ENCODE measurements at places on chromosomes 16 and 17.
A peak's percentile ranks its signal among the peaks of the same experiment; 100 is the strongest.

DNA sequence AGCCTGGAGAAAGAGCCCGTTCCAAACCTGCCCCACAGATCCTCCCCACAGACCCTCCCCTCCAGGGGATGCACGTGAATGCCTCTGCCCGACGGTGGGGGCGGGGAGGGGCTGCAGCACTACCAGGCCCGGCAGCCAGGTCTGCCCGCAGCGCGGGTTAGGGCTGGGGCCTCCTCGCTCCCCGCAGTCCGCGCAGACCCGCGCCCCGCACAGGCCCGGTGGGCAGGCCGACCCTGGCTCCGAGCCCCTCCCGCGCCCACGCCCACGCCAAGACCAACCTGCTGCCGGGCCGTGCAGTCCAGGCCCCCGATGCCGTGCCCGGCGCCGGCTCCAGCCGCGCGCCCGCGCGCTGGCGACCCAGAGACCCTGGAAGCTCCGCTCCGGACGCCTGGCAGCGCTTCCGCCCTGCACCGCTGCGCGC lies at the start of gene RPUSD1:
Gene RPUSD1 (minus strand): TSS at position 404 of the 421 bp plus-strand sequence. CDS start 644 bp downstream, outside the sequence.
- no peak for DNase-seq

GRCh38 chr17:17819561-17819995 lies 17.2 kb downstream of the SREBF1 start:
- peak; percentile 60 for DNase-seq

DNA sequence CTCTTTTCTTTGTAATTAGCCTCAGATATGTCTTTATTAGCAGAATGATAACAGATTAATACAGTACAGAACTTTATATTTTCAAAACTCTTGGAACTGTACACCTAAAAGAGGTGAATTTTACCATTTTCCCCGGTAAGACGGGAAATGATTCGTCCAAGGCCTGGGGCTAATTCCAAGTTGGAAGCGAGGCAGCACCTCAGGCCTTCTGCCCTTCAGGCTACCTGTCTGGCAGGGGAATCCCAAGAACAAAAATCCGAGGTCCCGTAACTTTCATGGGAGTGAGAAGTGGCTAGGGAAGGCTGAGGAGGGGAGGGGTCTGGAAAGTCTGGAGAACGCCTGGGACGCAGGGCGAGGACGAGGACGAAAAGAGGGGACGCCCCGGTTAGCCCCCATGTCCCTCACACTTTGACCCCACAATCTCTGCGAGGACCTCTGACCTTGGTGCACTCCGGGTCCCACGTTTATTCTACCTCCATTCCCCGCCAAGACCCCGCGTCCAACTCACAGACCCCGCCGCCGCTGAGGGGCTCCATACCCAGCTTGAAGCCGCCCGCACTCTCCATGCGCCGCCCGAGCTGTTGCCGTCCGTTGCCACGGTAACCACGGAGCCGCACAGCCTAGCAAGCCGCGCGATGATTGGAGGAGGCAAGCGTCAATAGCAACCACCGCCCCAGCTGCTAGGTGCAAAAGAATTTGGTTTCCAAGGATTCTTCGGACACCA lies at the start of gene HYDIN:
Gene HYDIN (minus strand): TSS at position 601 of the 724 bp plus-strand sequence. CDS start 43,827 bp downstream, outside the sequence.
- DNase-seq = no peak

GRCh38 chr17:37405955-37406634 lies 541 bp downstream of the ACACA start:
- DNase-seq = no peak

DNA sequence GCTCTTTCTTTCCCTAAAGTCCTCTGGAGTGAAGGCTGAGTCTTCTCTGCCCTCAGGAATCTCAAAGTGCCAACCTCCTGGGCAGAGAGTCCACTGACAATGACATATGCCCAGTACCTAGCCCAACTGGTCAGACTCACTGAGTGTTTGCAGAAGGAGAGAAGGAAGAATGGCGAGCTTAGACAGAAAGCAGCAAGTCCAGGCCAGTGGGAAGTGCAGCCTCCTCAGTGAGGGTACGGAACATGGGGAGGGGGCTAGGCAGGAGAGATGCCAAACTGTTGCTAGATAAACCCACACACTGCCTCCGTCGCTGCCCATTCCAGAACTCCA lies 678 bp downstream of the EXOC7 start:
- no peak for DNase-seq

DNA sequence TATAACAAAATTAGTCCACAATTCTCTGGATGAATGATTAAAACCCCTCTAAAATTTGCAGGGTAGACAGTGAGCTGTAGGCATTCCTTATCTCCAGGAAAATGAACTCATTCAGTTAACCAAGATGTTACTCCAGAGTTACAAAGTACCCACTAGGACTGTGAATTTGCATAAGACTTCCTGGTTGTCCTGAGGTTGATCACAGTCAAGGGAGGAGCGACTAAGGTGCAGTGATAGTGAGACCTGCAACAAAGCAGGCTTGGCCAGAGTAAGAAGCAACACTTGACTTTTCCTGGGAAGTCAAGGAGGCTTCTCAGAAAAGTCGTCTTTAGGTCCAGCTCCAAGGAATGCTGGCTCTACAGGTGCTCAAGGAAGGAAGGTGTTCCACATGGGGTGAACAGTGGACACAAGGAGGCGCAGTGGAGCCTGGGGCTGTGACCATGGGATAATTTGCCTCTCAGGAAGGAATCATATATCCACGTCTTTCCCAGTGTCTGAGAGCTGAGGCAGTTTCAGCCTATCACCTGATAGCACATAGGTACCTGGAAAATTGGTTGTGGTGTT lies 821.1 kb upstream of the EEF2KMT start:
- DNase-seq = no peak

DNA sequence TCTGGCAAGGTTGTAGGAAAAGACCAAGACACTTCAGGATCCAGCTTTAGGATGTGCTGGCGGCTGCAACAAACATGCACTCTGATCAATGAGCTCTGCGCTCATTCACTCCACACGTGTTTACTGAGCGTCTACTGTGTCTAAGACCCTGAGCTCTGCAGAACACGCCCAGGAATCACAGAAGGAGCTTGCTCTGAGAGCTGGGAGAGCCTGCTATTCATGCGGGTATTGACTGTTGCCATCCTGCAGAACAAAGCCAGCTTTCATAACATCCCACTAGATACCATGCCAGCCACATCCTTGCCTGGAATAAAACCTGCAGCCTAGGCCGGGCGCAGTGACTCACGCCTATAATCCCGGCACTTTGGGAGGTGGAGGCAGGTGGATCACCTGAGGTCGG lies 44.1 kb downstream of the NXN start:
- DNase-seq = no peak

- no peak for DNase-seq
These were observed 44.5 kb downstream of the CUEDC1 start for GRCh38 chr17:57910462-57911420.

- peak; percentile 24 for DNase-seq
These were observed 344.9 kb downstream of the CPPED1 start for GRCh38 chr16:12458591-12459358.

- DNase-seq = peak; percentile 77
These were observed 73.4 kb upstream of the GSG1L start for GRCh38 chr16:28136751-28137434.

- DNase-seq = no peak
These were observed 22.8 kb downstream of the LASP1 start for GRCh38 chr17:38892620-38893019.

DNA sequence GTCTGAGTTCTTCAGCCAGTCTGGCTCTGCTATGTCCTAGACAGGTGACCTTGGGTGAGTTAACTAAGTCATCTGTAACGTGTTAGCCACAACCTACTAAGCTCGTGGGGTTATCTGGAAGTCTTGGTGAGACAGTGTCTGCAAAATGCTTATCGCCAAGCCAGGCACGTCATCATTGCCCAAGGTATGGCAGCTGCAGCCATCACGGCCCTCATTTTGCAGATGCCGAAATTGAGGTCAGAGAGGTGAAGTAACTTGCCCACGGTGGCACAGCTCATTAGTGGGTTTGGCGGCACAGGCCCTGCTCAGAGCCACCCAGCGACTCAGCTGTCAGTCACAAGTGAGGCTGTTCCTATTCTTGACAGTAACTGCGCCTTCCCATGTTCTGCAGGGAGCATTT lies 79.8 kb downstream of the CMIP start:
- peak; percentile 79 for DNase-seq

DNA sequence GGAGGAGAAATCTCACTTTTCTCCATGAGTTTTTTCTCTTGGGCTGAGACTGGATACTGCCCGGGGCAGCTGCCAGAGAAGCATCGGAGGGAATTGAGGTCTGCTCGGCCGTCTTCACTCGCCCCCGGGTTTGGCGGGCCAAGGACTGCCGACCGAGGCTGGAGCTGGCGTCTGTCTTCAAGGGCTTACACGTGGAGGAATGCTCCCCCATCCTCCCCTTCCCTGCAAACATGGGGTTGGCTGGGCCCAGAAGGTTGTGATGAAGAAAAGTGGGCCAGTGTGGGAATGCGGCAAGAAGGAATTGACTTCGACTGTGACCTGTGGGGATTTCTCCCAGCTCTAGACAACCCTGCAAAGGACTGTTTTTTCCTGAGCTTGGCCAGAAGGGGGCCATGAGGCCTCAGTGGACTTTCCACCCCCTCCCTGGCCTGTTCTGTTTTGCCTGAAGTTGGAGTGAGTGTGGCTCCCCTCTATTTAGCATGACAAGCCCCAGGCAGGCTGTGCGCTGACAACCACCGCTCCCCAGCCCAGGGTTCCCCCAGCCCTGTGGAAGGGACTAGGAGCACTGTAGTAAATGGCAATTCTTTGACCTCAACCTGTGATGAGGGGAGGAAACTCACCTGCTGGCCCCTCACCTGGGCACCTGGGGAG lies 19.1 kb downstream of the NGFR start:
- no peak for DNase-seq

DNA sequence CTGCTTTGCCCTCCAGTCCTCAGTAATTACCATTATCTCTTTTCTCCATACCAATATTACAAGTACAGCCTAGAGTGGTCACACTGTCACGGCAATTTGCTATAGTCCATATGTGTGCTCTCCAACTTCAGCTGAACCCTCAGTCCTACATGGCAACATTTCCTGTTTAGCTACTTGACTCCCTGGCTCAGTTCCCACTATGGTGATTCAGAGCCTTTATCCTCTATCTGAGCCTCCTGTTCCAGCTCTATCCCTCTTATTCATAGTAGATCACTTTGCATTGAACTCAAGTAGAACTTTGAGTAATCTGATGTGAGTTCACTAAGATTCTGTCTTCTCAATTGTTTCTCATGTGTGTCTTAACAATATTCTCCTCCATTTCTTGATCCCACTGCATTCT lies 43.7 kb upstream of the GOSR1 start:
- no peak for DNase-seq

DNA sequence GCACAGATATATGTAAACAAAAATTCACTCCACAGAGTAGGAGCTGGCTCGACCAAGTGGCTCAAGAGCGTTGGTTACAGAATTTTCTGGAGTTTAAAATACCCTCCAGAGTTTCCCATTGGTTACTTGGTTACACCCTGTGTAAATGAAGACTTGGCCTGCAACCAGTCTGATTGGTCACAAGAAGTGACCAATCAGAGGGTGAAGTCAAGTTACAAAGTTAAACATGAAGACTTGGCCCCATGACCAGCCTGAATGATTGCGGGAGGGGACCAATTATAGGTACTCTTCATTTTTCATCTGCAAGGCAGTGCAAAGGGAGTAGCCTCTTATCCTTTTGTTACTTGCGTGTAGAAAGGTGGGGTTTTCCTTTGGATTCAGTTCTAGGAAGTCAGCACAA lies 121.3 kb upstream of the SALL1 start:
- DNase-seq = no peak

DNA sequence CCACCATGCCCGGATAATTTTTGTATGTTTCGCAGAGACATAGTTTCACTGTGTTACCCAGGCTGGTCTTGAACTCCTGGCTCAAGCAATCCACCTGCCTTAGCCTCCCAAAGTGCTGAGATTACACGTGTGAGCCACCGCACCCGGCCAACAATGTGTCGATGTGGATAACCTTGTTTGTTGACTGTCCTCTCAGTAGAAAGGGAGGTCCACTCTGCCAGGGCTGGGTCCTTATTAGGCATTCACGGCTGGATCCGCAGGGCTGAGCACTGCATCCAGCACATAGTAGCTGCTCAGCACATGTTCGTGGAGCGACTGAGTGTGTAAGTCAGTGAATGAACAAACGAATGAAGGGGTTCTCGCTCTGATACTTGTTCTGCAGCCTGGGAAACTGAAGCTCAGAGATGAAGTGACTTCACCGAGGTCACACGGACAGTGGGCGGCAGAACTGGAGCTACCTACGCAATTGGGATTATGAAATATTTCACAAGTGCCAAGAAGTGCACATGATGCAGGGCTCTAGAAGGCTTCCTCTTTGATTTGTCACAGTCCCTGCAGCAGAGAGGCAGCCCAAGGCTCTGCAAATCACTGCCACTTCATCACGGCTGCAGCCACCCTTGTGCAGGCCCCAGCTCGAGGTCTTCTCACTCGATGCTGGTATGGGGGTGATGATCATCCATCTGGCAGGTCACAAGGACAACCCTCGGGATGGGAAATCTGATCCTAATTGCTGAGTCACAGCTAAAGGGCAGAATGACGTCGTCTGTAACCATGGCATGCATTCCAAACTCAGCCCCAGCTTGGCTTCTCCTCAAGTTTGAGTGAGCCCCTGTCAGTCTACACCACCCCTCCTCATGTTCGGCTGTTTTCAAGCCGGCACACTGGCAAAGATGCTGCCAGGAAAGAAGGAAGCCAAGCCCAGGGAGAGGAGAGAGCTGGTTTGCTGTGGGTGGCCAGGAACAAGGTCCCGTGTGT lies 28.0 kb upstream of the SNN start:
- peak; percentile 35 for DNase-seq

- no peak for DNase-seq
These were observed 39.3 kb downstream of the LITAFD start for GRCh38 chr16:8921347-8921984.

DNA sequence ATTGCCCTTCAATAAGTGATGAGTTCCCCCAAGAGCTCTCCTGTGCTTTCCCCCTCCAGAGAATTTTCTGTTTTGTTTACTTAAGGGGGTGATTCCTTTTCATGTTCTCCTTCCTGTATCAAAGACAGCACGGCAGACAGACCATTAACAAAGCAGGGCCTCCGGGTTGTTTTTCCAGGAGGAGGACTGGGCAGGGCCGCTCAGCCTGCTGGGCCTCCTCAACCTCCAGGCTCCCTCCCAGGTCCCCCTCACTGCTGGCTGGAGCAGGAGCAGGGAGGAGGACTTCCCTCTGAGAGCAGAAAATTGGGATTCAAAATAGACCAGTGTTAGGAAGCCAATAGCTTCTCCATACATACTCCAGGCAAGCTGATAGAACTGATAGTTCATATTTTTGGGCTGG lies 20.4 kb downstream of the SDK2 start:
- no peak for DNase-seq

- no peak for DNase-seq
These were observed 23.2 kb downstream of the COX11 start for GRCh38 chr17:54945231-54945630.

- no peak for DNase-seq
These were observed 21.3 kb downstream of the HS3ST3B1 start for GRCh38 chr17:14321980-14322776.

- DNase-seq = no peak
These were observed 101.9 kb downstream of the STX8 start for GRCh38 chr17:9473711-9474110.

DNA sequence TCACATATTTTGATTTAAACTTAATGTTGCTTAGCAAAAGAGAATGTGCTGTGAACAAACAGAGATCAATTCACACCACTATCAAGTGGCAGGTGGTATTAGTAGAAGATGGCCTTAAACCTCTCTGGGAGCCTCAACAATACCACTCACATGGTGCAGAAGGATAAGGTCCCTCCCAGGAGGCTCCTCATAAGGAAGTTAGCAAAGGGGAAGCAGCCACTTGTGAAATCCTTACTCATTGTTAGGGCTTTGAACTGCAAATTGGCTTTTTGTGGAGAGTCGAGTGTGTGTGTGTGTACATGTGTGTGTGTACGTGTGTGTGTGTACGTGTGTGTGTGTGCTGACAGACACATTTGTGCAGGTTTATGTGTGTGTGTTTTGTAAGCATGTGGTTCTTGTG lies 48.9 kb upstream of the ASIC2 start:
- no peak for DNase-seq

- peak; percentile 49 for DNase-seq
These were observed 684 bp downstream of the ZFP90 start for GRCh38 chr16:68539711-68540239.

All from CD4-positive, alpha-beta T cell treated with Interleukin-10 for 1 hour (primary cell).